HuH-7.5 (cell line): ENCODE measurements at places on chromosomes 5 and 9.
A peak's percentile ranks its signal among the peaks of the same experiment; 100 is the strongest.

GRCh38 chr9:134698587-134699342 is 57.2 kb downstream of the COL5A1 start:
- DNase-seq, result peak; percentile 92

DNA sequence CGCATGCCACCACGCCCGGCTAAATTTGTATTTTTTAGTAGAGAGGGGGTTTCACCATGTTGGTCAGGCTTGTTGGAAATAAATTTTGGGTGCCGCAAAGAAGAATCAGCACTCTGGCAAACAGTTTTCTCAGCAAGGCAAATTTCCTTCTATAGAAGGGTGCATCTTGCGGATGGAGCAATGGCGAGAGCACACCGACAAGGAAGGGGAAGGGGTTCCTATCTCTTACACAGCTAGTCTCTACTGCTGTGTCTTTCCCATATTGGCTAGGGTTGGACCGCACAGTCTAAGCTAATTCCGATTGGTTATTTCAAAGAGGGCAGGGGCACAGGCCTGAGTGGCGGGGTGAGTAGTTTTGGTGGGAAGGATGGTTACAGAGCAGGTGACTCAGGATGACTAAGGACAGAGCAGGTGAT is 707 bp downstream of the GTF3C5 start:
- DNase-seq, result no peak

GRCh38 chr5:175892015-175892800 is 20.8 kb downstream of the CPLX2 start:
- DNase-seq, result no peak

DNA sequence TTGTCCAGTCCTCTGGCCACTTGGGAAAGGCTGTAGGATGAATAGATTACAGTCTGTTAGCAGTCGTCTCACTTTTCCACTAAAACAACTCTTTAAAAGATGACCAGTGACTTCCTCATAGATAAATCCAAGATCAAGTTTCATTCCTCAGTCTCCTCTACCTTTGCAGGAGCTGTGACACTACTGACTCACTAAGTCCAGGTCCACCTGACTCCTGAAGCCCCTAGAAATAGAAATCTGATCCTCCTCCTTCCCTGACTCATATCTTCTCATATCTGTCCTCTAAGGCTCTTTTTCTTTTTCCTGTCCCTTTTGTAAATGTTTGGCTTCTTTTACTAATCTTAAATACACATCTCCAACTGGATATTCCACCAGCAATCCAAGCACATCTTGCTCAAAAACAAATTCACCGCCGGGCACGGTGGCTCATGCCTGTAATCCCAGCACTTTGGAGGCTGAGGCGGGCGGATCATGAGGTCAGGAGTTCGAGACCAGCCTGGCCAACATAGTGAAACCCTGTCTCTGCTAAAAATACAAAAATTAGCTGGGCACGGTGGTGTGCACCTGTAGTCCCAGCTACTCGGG is 2.6 kb downstream of the CCDC125 start:
- DNase-seq, result no peak

DNA sequence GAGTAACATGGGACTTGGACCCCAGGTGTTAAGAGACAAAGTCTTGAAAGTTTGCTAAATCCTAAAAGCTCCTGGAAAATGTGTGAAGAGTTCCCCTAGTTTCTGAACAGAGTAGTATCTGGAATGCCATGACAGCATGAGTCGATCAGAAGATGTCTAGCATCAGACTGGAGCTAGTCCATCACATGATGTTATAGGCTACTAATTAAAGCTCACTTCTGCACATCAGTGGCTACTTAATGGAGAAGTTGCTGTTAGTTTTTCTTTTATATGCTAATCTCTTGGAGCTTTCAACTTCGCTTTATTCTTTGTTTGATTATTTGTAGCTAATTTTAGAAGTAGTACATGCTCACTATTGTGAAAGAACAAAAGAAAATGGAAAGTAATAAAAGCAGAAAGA is 471.3 kb upstream of the KLF4 start:
- DNase-seq, result no peak

GRCh38 chr5:72541501-72542225 is 34.5 kb upstream of the ZNF366 start:
- DNase-seq, result no peak

GRCh38 chr5:42927730-42928129 is 112.4 kb downstream of the ANXA2R start:
- DNase-seq, result no peak

- DNase-seq, result no peak
These were observed 144.8 kb downstream of the HSPA4 start for GRCh38 chr5:133196441-133197085.

- no peak for DNase-seq
These were observed 56.8 kb downstream of the ELL2 start for GRCh38 chr5:95904827-95905226.

DNA sequence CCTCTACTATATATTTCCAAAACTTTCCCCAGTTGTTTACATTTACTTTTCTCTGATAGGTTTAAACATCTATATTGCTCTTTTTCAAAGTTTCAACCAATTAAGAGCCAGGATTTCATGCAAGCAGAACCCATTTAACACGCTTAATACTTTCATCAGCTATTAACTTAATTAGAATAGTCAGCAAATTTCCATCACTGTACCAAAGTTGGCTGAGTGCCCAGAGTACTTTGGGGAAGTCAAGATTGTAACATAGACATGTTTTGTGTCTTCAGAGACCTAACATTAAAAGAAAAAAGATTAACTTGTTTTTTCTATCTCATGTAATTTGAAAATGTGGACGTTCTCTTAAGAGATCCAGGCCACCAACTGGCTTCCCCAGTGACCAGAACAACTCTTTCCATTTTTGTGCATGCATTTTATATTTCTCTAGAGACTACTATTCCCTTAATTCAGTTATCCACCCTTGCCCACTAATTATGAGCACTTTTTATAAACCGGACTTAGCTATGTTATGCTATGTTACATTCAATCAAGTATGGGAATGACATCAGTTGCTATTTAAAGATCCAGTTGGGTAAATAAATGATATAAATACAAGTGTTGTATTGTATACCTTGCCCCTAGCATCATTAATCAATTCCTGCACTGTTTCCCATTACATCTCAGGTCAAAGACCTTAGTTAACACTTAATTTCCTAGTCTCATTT is 478.1 kb upstream of the NMUR2 start:
- DNase-seq, result no peak

- no peak for DNase-seq
These were observed 376.4 kb downstream of the CHSY3 start for GRCh38 chr5:130280528-130281217.

DNA sequence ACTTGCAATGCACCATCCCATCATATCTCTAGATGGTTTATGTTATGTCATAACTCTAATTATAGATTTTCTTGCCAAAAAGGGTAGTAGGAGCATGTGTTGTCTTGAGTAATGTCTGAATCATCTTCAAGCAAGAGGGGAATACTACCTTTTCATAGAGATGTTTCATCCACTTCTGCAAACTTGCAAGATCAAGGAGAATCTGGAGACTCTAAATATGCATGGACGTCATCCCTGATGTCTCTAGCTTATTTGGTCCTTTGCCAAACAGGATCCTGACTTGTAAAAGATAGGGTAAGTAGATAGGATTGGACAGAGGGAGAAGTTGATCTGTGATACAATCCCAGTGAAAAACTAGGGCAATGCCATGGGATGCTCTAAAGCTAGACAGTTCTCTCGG is 246.5 kb downstream of the DMRTA1 start:
- no peak for DNase-seq

- DNase-seq, result no peak
These were observed 123.4 kb downstream of the OLFM1 start for GRCh38 chr9:135210676-135211523.

- DNase-seq, result no peak
These were observed 841 bp downstream of the ACSL6 start for GRCh38 chr5:132010645-132010988.

GRCh38 chr5:160285316-160285715 is 27.0 kb downstream of the CCNJL start:
- no peak for DNase-seq

GRCh38 chr5:101163088-101163487 is 260.0 kb upstream of the ST8SIA4 start:
- no peak for DNase-seq

DNA sequence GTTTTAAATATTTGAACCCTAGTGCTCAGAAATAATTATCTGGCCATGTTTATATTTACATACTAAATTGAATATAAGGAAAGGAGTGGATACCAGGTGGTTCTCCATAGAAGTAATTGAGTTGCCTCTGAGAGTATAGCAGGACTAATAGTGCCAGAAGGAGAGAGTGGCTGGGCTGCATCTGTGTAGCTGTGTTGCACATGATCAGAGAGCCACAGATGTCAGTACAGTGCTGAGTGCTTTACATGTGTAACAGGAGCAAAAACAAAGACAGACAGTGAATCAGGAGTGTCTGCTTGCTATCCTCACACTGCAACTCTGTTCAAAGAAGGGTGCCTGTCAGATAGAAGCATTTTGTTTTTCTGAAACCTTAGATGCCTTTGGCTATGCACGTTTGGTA is 353.9 kb upstream of the PAPPA start:
- no peak for DNase-seq

DNA sequence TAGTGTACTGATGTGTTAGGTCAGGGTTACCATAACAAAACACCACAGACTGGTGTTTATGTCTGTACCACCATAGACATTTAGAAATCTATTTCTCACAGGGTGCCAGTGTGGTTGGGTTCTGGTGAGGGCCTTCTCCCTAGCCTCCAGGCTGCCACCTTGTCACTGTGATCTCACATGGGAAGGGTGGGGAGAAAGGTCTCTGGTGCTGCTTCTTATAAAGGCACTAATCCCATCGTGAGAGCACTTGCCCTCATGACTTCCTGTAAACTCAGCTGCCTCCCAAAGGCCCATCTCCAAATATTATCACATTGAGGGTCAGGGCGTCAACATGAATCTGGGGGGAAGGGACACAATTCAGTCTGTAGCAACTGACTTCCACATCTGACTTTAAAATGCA is 49.8 kb downstream of the PIK3R1 start:
- no peak for DNase-seq

- no peak for DNase-seq
These were observed 528 bp downstream of the ACOT12 start for GRCh38 chr5:81393430-81393782.

- no peak for DNase-seq
These were observed 117.8 kb downstream of the PTTG1 start for GRCh38 chr5:160539431-160539830.

- DNase-seq, result no peak
These were observed 90.3 kb downstream of the ADAMTSL1 start for GRCh38 chr9:18564018-18564880.

GRCh38 chr5:124866355-124867136 is 120.1 kb upstream of the ZNF608 start:
- DNase-seq, result no peak

GRCh38 chr9:77680581-77680980 is 32.5 kb upstream of the GNA14 start:
- no peak for DNase-seq

GRCh38 chr9:32404856-32405255 is 20.4 kb downstream of the ACO1 start:
- DNase-seq, result no peak

- DNase-seq, result no peak
These were observed 293.7 kb downstream of the SPOCK1 start for GRCh38 chr5:137205231-137206027.

GRCh38 chr9:112898872-112899311 is 8.2 kb upstream of the SLC46A2 start:
- no peak for DNase-seq

DNA sequence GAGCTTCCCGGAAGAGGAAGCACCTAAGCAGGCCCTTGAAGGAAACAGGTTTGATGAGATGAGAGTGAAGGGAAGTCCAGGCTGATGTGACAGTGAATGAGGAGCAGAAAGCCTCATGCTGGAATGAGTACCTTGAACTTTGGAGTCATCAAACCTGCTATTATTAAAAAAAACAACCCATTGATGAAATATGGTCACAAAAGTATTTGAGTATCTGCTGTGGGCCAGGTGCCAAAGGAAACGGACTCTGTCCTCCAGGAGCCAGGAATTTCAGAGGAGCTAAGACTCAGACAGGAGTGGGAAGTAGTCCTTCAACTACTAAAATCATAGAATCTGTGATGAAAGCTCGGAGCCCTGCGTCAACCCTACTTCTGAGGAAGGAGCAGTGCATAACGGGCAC is 11.9 kb downstream of the HAND1 start:
- DNase-seq, result no peak

GRCh38 chr5:39164529-39165402 is 54.6 kb downstream of the FYB1 start:
- DNase-seq, result no peak

DNA sequence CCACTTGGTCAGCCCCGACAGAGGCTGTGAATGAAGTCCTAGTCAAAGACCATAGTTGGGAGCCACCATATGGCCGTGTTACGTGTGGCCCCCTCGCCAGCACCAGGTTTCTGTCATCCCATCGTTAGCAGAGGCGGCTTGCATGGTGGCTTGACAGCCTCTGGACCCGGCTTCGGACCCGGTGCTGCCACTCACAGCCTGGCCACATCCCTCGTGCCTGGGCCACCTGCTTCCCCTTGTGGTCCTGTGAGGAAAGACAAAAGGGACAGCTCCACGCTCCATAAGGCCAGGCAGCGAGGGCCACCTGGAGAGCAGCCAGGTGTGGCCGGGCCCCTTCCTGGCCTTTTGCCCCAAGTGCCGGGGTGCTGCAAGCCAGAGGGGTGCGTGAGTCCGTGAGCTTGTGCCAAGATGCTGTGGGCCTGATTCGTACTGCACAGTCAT is 6.2 kb downstream of the NKD2 start:
- DNase-seq, result no peak

GRCh38 chr5:10579536-10580521 is 16.0 kb downstream of the ANKRD33B start:
- no peak for DNase-seq

GRCh38 chr5:173324115-173325001 is 3.9 kb downstream of the STC2 start:
- DNase-seq, result no peak

- no peak for DNase-seq
These were observed 406.0 kb downstream of the GADD45G start for GRCh38 chr9:90010793-90011192.

DNA sequence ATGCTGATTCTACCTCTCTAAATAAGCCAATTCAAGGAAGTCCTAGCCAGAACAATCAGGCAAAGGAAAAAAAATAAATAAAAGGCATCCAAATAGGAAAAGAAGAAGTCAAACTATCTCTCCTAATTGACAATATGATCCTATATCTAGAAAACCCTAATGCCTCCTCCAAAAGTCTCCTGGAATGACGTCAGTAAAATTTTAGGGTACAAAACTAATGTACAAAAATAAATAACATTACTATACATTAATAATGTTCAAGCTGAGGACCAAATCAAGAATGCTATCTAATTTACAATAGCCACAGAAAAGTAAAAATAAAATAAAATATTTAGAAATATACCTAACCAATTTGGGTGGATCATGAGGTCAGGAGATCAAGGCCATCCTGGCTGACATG is 33.8 kb upstream of the C6 start:
- no peak for DNase-seq

DNA sequence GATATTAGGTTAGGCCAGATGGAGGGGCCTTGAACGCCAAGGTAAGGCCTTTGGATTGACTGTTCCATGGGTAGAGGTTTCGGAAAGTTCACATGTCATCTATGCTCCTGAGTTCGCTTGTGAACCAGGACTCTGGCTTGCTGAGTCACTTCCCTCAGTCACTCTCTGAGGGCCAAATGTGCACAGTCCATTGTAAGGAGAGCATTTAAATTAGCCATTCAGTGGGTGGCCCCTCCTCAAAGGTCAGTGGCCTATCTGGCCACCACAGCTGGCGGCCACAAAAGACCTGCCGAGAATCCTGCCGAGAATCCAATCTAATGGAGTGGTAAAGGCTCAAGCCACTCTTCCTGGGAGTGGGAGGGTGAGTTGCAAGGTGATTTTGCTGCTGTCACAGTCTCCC is 58.9 kb upstream of the ARAP3 start:
- no peak for DNase-seq
